ENCODE measurements at places on chromosomes 7 and 10.

- no peak for DNase-seq
Measured at GRCh38 chr7:64098-64915, 128.1 kb upstream of the FAM20C start.

DNA sequence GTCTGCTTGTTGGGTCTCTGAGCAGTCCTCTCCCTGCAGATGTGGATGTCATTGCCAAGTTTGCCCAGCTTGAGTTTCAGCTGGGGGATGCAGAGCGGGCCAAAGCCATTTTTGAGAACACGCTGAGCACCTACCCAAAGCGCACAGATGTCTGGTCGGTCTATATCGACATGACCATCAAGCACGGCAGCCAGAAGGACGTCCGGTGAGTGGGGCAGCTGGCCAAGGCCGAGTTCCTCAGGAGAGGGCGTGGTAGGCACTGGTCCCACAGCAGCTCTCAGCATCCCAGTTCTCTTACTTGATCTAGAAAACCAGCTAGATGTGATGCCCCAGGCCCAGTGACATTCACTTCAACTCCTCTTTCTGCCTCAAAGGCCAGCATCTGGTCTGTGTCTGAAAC lies 7.7 kb downstream of the CALHM2 start:
- DNase-seq, result no peak

- no peak for DNase-seq
Measured at GRCh38 chr10:5891009-5891408, 966 bp downstream of the FBH1 start.

- no peak for DNase-seq
Measured at GRCh38 chr10:64350665-64351064, 829.5 kb downstream of the REEP3 start.

DNA sequence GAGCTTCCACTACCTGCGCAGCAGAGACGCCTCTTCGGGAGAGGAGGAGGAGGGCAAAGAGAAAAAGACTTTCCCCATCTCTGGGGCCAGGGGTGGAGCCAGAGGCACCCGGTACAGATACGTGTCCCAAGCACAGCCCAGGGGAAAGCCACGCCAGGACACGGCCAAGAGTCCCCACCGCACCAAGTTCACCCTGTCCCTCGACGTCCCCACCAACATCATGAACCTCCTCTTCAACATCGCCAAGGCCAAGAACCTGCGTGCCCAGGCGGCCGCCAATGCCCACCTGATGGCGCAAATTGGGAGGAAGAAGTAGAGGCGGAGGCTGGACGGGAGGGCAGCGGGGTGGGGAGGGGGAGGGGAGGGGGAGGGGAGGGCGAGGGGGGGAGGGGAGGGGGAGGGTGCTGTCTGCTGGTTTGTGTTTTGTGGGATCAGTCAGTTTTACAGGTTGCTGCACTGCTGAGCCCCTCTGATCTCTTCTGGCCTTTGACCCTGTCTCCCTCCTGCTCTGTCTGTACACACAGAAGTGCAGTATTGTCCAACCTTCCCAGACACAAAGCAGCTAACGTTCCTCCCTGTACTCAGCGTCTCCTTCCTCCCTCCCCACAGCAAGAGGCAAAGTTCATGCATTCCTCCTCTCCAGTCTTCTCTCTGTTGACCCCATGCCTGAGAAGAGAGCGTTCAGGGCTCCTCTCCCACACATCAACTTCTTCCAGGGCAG lies 9.3 kb downstream of the UCN3 start:
- no peak for DNase-seq

- no peak for DNase-seq
Measured at GRCh38 chr7:16129431-16130110, 291.8 kb downstream of the CRPPA start.

DNA sequence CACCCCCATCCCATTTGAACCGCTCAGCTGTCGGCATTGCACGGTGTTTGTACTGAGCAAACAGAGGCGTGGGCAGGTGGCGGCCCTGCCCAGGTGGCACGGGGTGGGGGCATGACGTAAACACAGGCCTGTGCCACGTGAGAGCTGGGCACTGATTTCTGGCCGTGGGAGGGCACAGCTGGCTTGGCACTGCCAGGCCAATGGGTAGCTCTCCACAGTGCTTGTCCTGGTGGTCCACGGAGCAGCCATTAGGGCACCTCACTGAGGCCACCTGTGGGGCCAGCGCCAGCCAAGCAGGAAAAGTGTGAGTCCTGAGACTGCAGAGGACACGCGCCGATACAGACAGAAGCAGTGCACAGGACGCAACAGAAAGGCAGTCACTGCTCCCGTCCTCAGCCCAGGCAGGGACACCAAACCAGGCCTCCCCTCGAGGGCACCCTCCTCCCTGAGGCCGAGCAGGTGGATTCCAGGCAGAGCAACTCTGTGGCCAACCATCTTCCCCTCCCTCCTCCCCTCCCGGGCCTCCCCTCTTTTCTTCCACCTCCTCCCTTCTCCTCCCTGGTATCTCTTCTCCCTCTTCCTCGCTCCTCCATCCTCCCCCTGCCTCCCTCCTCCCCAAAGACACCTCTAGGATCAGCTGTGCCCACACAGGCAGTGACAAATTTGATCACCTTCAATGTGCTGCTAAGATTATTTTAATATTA lies 258.7 kb downstream of the ELFN1 start:
- DNase-seq, result no peak

DNA sequence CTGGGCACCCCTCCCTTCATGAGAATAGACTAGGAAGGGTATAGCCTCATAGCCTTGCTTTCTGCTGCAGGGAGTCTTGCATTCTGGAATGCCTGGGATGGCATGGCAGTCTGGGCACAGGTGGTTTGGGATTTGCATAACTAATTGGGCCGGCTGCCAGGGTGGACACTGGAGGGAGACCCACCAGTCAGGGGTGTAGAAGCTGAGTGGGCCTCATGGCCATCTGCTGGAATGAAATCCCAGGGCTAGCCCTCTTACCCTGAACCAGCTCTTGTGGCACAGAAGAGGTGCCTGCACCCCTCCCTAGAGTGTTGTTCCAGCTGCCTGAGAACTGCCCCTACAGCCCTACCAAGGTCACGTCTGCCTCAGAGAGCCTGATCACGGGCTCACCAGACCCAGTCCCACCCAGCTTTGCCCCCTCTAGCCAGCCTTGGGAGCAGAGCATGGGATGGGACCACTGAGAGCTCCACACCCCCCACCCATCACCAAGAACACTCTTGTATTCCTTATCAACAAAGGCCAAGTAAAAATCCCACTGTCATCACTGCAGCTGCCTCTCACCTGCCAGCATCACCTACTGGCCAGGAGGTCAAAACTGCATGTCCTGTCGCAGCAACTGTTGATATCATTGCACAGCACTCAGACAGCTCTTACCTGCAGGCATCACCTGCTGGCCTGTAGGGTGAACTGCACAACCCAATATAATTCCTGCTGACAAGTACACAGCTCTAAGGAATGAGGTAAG lies 148.9 kb downstream of the ZEB1 start:
- DNase-seq, result no peak

- no peak for DNase-seq
Measured at GRCh38 chr7:99028261-99028973, 115.5 kb downstream of the SMURF1 start.

DNA sequence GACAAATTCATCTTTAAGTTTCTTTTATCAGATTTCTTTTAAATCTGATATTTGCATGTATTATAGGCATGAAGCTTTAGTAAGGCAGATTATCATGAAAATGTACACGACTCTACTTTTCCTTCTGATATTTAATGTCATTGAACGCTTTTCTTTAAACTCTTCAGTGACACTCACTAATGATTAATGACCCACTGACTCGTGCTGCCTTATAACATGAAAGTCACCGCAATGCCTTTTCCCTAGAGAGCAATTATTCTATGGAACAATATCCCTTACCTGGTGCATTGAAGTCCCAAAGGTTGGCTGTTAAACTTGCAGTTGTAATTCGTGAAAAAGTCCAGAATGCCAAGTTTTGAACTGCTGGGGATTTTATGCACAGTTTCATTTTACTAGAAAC lies 33.4 kb upstream of the HGF start:
- no peak for DNase-seq

GRCh38 chr7:22732556-22733126 lies 5.6 kb downstream of the IL6 start:
- DNase-seq, result no peak

DNA sequence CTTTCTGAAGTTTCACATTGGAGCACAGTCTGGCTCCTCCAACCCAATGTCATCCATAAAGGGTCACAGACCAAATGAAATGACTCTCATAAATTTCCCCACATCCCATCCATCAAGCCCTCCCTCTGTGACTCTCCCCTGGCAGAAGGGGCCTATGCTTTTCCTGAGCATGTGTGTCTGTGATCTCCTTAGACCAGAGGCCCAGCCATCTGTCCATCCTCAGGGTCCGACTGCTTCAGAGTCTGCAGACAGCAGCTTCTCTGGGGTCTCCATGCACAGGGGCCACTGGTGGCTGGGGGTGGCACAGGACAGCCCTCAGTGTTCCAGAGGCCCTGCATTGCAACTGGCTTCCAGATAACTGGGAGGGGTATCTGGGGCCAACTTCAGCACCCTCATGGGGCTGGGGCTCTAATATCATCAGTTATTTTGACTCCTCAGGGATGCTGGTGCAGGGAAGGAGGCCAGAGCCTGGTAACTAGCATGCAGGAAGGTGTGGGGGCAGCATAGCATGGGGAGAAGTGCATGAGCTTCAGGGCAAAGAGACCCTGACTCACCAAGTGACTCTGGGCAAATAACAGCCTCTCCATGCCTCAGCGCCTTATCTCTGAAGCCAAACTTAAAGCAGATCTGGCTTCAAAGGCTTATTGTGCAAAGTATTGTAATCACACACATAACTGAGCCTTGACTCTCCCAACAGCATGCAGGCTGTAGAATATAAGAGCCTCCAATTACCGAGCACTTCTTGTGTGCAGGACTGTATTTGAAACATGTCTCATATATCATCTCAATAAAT lies 266.9 kb downstream of the GRID1 start:
- no peak for DNase-seq

DNA sequence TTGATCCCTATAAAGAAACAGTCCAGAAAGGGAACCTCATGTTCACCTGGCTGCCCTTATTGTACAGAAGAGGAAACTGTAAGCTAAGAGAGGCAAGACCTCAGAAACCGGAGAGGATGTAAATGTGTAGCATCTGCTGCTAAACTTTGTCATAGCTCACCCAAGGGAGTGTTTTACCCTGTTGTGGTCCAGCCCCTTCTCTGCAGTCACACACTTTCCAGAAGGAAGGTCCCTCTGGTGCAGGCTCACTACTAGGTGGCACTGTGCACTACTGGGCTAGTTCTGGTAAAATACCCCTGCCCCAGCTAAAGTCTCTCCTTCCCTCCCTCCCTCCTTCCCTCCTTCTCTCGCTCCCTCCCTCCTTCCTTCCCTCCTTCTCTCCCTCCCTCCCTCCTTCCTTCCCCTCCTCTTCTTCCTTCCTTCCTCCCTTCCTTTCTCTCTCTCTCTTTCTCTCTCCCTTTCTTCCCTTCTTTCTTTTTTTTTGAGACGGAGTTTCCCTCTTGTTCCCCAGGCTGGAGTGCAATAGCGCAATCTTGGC lies 42.5 kb upstream of the LCOR start:
- DNase-seq, result no peak

DNA sequence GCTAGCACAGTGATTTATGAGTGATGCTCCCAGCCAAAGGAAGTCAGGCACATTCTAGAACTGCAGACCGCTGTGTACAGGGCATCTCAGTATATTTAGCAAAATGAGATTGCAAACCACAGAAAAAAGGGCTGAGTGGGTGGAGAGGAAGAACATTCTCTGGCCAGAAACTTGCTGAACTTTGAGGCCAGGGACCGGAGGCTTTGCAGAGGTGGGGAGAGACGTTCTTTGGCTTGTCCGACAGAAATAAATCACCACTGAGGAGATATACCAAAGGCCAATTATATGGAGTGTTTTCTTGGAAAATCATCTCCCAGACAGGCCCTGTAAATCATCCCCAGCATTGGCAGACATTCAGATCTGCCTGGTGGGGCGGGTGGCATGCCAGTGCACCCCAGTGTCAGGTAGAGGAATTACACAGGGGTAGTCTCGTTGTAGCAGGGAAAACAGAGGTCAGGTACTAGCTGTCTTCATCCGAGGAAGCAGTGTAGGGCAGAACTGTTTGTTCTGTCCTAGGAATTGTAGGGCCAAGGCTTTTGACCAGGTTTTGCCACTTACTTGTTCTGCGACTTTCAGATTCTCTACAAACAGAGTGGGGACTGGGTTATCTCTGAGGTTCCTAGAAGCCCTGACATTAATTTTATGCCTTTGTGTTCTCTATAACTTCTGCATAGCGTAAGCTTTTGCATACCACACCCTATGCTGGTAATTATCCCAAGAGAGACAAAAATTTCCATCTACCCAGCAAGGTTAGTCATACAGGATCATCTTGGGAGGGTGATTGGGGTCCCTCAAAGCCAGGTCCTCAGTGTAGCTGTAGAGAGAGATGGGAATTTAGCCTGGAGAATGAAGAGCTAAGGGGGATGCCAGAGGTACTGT lies 655.6 kb downstream of the LRMDA start:
- no peak for DNase-seq

- no peak for DNase-seq
Measured at GRCh38 chr7:42080841-42081586, 156.0 kb downstream of the GLI3 start.

DNA sequence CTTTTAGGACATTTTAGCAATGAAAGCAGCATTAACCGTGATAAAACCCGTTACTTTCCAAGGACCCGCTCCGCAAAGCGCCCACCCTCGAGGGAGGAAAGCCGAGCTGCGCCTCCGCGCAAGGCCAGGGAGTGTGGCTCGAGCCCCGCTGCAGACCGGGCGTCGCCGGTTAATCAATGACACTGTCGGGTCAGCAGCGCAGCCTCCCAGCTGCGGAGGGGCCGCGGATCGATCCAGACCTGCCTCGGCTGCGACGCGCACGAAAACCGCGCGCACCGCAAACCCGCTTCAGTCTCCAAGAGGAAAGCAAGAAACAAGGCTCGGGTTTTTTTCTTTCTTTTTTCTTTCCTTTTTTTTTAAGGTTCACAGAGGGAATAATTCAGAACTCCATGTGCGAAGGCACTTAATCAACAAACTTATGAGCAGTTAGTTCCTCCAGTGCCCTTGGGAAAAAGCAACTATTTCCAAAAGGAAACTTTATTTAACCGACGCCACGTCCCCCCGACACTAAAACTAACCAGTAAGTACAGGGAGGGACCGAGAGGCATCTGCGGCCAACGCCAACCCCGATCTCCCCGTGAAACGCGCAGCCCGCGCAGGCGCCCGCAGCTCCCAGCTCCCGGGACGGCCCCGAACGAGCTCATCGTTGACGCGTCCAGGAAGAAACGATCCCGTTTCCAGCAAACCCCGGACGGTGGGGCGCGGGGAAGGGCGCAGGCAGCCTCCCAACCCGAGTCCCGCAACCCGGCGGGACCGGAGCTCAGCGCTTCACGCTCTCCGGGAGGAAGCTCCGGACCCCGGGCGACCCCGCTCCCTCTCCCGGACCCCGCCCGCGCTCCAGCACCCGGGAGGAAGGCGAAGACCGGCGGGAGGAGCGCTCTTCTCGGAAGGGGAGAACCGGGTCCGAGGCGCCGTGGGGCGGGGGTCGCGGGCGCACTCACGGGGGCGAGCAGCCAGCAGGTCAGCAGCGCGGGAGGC lies 598 bp downstream of the VIPR2 start:
- DNase-seq, result peak; percentile 41

Data from stimulated activated CD4-positive, alpha-beta T cell treated with anti-CD3 and anti-CD28 coated beads, TNF-alpha, amount 100 ng/mL, for 24 hours (primary cell).